ENCODE measurements at places on chromosomes 1 and 21.

GRCh38 chr1:246564839-246565750, 966 bp downstream of the TFB2M start:
- DNase-seq: no peak

DNA sequence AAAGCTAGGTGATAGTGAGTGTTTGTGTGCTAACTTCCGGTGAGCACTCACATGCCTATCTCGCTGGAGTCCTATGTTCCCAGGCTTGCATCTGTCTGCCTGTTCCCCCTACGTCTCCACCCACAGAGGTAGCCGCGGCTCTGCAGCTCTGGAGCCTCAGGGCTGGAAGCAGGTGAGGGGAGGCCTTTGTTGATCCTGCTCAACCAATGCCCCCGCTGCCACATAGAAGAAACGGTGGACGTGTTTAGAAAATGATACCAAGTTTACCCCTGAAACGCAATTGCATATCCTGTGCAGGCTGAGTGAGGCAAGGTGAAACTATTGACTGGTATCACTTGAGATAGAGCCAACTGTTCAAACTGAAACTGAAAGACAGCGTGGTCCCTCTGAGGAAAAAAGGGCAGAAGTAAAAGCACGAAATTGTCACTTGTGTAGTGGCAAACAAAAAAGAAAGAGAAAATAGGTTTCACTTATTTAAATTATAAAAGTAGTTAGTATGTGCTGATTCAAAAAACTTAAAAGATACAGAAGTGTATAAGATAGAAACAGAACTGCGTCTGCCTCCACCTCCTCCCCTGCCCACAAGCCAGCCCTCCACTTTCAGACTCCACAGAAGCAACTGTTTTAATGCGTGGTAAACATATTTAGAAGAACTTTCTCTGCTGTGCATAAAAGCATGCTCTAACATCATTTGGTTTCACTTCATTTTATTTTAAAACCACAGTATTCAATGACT, 38.6 kb upstream of the ETS2 start:
- DNase-seq: no peak

- no peak for DNase-seq
Measured at GRCh38 chr1:200916681-200917080, 22.0 kb downstream of the INAVA start.

- no peak for DNase-seq
Measured at GRCh38 chr1:185956881-185957280, 222.7 kb downstream of the HMCN1 start.

DNA sequence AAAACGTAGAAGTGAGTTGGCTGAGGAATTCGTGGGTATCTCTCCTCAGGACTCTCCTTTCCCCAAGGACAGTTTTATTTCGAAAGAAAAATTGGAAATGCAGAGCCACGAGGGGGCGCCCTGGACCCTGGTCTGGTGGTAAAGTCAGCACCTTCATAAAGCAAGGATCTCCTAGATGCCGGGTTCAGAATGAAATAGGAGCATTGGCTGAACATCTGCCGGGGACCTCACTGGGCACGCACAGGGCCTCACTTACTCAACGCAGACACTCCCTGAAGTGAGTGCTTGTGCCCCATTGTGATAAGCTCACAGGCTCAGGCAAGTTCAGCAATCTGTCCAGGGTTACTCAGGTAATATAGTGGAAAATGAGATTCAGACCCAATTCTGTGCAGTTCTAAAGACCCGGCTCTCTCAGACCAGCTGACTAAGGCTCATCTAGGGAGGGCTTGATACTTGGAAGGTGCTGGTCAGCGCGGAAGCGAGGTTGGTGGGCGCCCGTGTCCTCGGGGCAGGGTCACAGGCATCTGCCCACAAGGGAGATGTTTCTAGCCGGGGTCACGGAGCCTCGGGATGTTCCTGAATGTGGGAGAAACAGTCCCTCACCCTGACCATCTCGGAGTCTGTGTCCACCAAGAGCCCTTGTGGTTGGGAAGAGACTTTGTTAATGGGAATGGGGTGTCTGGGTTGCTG, 55.7 kb upstream of the ETV3 start:
- peak; percentile 36 for DNase-seq

DNA sequence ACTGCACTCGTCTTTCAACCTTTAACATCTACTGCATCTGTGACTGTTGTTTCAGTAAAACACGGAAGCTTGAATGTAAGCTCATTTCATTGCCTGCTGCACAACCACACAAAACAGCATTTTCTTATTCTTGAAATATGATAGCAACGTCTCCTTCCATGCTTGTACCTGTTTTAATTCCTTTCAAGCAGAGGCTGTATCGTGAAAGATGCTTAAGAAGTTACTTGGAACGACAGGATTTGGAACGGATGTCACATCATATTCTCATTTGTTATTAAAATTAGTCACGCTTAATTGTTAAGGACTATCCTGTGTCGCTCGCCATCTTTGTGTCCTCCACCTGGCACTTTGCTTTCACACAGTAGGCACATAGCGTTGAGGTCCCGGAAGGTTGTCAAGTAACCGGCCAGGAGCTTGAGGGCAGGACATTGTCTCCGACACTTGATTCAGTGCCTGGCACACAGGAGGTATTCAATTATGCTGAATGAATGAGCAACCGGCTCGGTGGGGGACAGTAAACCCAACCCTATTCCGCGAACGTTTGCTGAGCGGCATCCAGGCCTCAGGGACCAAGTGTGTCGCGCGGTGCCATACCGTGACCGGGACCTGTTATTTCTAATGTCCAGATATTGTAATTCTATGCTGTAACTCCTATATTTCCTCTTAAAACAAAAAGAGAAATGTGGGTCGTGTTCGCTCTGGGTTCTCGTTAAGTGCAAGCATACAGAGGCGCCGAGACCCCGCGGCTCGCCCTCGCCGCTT, 499 bp upstream of the SH3GLB1 start:
- DNase-seq: peak; percentile 89

GRCh38 chr1:202703191-202703590, 7.1 kb downstream of the SYT2 start:
- DNase-seq: no peak

DNA sequence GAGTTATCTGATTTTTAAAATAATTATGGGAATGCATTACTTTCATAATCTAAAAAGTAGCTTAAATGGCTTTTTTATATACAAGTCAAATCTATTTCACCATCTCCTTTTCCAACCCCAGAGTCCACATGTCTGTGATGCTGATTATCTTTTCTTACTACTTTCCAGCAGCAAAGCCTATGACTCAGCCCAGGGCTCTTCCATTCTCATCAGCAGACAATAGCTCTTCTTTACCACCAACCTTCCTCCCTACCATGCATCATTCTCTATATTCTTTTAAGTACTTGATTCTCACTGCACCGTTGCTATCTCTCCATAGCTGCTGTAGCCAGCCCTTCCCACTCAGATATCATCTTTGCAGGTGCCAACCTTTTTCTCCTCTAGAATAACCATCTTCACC, 61.3 kb downstream of the OVGP1 start:
- no peak for DNase-seq

DNA sequence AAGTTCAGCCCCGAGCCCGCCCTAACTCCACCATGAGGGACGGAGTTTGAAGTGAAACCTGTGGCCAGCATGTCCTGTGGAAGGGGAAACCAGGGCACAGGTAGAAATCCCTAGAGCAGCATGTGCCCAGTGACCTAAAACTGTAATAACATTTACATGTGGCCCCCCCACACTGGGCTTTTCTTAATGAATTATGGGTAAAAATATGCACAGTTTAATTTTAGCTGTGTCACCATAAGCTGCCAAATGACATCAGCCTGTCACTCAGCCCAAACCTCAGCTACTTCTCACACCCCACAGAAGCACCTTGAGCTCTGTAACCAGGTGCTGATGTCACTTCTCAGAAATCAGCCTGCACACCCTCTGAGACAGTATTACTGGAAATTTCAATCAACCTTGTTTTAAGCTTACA, 50.0 kb upstream of the SLC19A1 start:
- no peak for DNase-seq

DNA sequence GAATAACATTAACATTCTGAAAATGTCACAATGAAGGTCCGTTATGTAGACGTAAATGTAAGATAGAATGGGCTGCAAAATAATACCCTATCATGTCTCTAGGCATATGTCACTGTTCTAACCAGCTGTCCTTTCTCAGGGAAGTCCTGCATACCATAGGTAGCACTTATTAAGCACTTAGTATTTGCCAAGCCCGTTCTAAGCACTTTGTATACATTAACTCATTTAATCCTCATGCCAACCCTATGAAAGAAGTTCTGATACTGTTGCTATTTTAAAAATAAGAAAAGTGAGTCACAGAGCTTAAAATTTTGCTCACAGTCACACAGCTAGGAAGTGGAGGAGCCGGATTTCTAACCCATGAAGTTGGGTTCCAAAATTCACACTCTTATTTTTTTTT, 15.7 kb downstream of the GAS5 start:
- no peak for DNase-seq

DNA sequence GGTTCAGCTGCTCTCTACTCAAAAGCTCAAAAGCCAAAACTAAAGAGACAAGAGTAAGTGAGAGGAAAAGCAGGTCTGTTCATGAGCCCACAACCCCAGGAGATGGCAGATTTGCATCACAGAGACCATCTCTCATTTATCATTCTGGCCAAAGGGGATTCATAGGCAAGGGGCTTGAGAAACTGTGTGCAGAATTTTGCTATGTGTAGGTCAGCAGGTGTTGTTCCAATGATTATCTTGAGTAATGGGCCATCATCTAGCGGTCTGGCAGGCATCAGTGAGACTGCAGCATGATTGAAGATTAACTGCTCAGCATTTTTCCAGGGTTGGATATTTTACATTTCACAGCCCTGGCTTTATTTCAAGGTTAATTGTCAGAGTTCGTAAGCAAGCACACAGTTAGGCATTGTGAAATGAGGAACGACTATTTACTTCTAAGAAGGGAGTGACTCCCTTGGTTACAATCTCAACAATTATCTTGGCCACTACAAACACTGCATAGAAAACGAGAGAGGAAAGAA, 1204.6 kb upstream of the TMPRSS15 start:
- no peak for DNase-seq

DNA sequence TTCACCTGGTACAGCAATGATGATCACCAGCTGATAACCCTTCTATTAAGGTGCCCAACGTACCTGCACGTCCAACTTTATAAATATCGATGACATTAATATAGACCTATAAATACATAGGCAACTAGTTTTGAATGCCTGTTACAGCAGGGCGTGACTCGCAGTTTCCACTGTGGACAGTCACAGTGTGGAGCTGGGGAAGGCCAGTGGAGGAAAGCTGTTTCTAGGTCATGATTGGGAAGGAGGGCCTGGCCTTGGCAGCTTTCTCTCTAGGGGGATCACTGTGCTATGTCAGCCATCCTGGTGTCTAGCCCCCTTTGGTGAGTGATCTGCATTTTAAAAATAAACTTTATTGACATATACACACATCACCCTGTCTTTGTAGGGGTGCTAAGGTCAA, 4.4 kb upstream of the PRDM15 start:
- no peak for DNase-seq

DNA sequence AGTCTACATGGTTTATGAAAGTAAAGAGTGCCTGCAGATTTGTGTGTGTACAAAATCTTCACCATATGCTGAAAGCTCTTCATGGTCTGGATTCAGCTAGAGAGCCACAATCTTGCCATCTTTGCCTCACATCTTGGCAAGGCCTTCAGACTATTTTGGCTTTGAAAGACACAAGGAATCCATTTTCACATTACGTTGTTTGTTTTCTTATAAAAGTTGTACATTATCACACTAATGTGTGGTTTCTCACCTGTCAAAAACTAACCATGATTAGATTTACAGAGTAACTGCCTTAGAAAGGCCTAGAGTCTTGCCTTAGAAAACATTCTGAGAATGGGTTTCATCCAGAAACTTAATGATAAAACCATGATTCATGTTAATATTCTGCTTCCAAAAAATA, 494.6 kb downstream of the NEGR1 start:
- no peak for DNase-seq
